ENCODE measurements at places on chromosomes 6 and 20.

GRCh38 chr6:41548098-41548840 lies 2.1 kb downstream of the FOXP4 start:
- DNase-seq = peak; percentile 73

DNA sequence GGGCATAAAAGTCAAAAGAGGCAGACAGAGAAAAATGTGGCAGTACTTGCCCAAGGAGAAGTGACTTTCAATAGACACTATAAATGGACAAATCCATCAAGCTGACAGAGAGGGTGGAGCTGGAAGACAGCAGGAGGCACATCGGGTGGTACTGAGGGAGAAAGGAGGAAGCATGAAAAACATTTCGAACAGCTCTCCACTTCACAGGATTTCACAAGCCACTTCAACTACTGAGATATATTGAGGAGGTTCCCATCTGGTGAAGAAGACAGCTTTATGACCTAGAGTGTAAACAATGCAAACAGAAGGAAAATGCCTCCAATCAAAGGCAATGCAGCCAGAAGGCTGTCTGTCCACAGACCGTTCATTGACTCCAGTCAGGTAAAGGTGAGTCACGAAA lies 259.4 kb upstream of the ECI2 start:
- DNase-seq = no peak

GRCh38 chr6:109000289-109000688 lies 94.4 kb downstream of the SESN1 start:
- DNase-seq = no peak

- DNase-seq = no peak
Observed at GRCh38 chr6:42404484-42404883, 47.2 kb downstream of the TRERF1 start.

- DNase-seq = no peak
Observed at GRCh38 chr6:44668976-44669934, 281.7 kb downstream of the CDC5L start.

DNA sequence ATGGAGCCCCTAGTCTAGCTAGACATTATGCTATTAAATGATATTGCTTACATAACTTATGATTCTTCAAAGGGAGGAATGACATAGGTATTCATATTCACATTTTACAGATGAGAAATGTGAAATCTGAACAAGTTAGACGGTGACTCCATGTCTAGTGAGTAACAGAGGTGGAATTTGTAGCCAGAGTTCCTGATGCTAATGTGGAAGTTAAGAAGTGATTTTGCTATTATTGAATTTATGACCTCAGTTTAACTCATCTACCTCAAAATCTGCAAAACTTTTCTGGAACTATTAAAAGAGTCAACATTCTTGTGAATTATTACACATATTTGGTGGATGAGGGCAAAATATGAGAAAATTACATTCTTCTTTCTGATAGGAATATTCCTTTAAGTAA lies 347.6 kb upstream of the MMS22L start:
- DNase-seq = no peak

DNA sequence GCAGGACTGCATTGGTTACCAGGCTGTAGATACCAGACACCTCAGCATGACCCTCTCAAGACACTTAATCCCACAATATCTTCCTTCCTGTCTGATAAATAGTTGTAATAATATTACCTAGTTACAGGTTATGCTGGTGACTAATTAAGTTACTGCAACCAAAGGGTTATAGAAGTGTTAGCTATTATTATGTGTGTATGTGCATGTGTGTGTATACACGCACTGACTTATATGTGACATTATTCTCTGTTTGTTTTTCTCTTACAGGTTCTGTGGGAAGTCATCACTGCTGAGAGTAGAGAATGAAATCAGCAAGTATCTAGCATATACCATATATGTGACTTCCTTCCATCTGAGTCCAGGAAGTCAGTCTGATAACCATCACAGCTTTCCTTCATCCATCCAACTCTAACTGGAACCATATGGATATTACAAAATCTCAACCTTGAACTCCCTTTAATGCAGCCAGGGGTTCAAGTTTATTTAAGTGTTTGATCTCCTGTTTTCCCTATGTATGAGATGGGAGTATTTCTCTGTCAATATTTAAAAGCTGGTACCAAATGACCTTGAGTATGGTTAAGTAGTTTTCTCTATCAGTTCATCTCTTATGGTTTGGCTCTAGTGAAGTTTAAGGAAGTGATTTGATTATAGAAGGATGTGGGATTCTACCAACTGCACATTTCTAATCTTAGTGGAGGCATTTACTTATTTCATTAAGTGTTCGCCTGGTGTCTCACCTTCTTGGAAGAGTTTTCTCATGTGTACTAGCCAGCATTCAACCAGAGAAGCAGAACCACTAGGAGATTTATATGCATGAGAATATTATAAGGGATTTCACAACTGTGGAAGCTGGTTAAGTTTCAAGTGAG lies 313.2 kb downstream of the HIVEP2 start:
- no peak for DNase-seq

- DNase-seq = no peak
Observed at GRCh38 chr6:28648878-28649375, 123.2 kb downstream of the GPX5 start.

- no peak for DNase-seq
Observed at GRCh38 chr6:25035174-25035511, 99.4 kb upstream of the RIPOR2 start.

DNA sequence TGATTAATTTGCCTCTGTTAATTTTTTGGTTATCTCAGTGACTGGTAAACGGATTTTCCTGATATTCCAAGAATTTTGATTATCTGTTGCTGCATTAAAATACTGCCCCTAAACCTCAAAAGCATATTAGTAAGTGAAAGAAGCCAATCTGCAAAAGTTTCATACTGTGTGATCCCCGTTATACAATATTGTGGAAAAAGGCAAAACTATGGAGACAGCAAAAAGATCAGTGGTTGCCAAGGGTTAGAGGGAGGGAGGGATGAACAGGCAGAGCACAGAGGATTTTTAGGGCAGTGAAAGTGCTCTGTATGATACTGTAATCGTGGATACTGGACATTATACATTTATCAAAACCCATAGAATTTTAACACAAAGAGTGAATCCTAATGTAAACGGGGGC lies 133.0 kb downstream of the MYLK4 start:
- DNase-seq = no peak

GRCh38 chr6:132568611-132569010 lies 1.5 kb upstream of the TAAR6 start:
- no peak for DNase-seq
